ENCODE measurements at places on chromosomes 3 and 15. TPM values are rescaled to one million over a fixed set of nuclear protein-coding genes. Genes with fewer than 3 reads are reported as not detected.

ZPLD1 gene
- total RNA-seq: not detected

MLF1 gene
- 13.5 TPM for total RNA-seq

- DNase-seq: no peak
Observed at GRCh38 chr3:197800379-197800778, 9.3 kb downstream of the LRCH3 start.

DNA sequence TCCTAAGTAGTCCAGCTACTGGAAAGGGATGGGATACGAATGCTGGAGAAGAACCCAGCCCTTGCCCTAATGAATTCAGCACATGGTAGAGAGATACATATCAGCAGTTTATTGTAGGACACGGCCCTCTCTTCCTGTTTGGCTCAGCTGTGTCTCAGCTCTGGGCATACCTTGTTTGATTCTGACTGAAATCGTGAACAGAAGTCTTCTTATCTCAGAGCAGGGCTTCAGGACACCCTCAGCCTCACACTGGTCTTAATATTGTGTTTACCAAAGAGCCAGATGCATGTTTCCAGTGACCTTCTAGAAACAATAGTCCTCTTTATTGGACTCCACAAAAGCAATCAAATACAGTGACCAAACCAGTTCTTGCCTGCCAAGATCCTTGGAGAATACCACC is 54.7 kb downstream of the FAM174B start:
- DNase-seq: no peak

GRCh38 chr3:127218454-127218922 is 25.6 kb downstream of the PRR23E start:
- no peak for DNase-seq

DNA sequence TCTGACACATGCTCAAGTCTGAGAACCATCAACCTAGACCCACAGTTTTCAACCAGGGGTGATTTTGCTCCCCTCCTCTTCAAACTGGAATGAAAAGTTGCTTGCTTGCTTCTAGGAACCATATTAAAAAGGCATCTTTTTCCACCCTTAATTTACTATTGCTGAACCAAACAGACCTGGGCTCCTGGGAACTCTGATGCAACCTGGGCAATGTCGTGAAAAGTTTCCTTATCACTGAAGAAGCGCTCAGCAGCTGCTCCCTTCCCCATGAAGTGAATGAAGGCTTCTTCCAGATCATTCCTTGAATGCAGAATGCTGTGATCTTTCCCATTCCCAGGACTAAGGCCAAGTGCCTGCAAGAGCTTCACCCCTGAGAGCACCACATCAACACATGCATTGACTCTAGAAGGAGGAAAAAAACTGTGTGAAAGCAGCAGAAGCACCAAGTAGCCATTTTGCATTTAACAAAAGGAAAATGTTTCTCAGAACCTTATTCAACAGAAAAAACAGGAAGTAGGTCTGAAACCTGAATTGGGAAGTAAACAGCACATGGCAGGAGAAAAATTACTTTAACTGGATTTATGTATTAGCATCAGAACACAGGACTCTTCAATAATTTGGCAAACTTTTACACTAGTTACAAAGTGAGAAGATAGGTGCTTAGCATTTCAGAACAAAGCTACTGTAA is 8.7 kb downstream of the ADPGK start:
- no peak for DNase-seq

DNA sequence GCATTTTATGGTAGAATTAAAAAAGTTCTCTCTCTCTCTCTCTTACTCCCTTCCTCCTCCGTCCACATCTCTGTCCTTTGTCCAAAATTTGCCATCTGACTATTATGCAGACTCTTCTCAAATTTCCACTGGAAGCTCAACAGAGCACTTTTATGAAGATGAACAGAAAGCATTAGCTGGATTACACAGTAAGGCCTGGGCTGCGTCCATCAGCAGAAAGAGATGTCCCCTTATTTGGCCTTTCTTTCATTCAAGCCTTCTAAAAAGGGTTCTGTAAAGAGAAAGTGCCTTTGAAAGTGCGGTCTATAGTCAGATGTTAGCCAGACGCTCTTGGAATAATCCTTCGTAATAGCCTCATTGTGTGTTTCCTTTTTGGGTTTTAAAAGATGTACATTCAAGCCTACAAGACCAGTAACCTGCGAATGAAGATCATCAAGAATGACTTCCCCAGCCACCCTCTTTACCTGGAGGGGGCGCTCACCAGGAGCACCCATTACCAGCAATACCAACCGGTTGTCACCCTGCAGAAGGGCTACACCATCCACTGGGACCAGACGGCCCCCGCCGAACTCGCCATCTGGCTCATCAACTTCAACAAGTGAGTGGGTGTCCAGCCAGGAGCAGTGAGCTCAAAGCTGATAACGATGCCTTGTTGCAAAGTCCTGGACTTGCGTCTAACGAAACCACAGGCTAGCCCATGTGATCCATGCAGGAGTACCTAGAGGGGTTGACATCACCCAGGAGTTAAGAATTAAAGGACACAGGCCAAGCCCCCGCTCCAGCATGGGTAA is 53.1 kb downstream of the MESD start:
- DNase-seq: no peak

Data from lower lobe of right lung (tissue), 2 donors.